ENCODE measurements at places on chromosomes 3 and 15.
A peak's percentile ranks its signal among the peaks of the same experiment; 100 is the strongest.

DNA sequence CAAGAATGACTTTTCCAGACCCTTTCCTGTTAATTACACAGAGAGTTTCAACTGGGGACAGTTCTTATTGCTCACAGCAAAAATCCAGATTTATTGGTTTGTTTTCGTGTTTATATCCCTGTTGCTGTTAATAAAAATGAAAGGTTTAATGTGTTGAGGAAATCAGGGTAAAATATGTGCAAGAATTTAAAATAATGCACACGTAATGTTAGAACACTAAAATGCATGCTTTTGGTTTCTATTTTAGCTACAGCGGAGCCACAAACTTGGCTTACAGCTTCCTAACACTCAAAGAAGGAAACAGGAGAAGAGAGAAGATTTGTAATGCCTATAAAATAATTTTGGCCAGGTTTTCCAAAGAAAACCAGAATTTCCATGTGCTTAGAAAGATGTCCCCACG is 62.7 kb downstream of the CASR start:
- peak; percentile 57 for DNase-seq

DNA sequence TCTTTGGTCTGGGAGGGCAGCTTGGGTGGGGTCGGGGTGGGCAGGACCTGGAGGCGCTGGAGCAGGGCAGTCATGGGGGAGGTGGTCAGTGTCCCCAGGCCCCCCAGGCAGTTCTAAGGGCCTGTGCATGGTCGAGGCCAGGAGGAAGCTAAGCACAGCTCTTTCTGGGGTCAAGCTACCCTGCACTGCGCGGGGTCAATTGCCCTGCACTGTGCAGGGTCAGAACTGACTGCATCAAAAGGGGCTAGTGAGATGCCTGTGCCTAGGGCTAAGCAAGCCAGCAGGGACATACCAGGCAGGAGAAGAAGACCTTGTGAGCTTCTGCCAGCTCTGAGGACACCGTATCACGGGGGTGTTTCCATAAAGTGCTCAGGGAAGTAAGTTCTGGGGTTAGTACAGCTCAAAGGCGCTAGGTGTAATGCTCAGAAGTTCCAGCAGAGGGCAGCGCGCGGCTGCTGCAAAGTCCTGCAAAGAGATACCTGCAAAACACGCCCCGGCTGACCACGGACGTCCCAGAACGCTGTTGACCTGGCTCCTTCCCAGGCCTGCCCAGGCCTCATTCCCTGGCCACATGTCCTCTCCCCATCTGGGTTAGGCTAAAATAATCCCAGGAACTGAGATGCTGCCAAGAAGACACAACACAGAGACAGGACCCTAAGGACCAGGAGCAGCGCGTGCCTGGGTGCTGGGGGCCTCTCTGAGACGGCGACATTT is 18.8 kb upstream of the IQSEC1 start:
- peak; percentile 59 for DNase-seq

GRCh38 chr3:14406336-14406735 is 3.9 kb downstream of the SLC6A6 start:
- no peak for DNase-seq

DNA sequence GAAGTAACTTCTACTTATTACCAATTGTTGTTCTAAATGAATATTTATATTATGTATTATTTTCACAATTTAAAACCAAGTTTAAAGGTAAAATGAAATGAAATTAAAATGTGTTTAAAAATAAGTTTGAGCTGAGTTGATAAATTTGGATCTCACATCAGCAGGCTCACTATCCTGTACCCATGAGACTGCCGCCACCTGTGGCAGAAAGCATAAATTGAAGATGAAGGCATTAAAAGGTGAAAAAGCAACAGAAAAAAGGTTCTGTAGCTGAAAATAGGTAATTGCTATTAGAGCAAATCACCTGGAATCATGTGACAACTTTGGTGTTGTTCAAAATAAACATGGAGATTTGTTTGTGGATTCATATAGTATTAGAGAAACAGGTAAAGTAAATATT is 133.0 kb upstream of the CADM2 start:
- no peak for DNase-seq

GRCh38 chr15:82810061-82810889 is 847 bp downstream of the WHAMM start:
- peak; percentile 75 for DNase-seq

DNA sequence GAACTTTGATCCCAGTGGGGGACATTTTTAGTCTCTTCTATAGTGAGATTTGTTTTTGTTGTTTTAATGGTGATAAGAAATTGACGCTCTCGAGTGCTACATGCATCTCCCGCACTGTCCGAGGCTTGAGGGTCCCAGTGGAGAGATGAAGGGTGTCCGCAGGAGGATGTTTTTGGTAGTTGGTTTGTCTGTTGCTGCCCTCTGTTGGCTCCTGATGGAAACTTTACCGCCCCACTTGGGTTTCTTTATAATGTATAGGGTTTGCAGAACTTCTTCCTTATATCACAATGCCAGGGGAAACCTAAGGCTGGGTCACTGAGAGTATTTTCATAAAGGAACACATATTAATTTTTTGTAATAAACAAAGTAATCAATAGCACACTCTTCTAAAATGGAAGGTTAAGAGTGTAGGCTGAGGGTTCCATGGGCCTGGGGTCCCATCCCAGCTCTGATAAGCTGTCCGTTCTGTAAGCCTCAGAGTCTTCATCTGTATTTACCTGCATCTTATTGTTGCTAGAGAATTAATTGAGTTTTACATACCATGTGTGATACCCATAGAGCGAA is 185.3 kb upstream of the FEZF2 start:
- no peak for DNase-seq

DNA sequence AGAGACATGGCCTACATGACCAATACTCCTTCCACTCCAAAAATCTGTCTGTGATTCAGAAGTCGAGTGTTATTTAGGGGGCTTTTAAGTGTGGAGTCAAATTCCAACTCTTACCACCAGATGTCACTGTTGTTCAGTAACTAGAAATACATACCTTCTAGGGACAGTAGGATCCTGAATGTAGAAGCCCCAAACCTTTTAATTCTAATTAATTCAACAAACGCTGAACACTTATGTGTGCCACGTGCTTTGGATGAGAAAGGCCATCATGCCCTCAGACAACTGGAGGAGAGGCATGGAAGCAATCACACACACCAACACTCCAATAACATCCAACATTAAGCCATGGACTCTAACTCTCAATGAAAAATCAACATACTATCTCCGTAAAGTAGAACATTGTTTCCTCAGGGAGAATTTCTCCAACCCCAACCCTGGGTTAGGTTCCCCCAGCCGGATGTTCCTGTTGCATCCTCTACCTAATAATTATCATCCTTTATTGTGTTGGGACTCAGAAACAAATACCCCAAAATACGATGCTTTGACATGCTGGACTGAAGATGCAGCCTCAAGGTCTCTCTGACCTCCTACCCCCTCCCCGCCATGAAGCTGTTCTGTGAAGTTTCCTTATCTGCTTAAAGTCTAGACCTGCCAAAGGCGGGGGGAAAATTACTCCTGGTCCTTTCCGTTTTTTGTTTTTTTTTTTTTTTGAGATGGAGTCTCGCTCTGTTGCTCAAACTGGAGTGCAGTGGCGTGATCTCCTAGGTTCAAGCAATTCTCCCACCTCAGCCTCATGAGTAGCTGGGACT is 8.0 kb upstream of the CCDC13 start:
- peak; percentile 73 for DNase-seq

DNA sequence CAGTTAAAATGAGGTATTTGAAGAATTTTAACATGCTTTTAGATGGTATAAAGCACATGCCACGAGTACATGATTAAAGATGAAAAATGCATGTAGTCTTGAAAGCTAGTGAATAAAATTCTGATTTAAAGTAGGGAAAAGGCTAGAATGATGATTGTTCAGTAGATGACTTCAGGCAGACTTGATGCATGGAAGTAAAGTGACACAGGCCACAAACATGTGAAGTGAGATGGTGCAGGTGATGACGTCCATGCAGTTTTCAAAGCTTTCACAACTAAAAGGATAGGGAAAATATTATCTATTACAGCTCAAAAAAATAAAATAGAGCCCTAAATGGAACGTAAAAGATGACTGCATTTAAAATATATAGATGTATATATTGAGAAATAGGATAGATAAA is 140.9 kb downstream of the TFG start:
- DNase-seq, result no peak

DNA sequence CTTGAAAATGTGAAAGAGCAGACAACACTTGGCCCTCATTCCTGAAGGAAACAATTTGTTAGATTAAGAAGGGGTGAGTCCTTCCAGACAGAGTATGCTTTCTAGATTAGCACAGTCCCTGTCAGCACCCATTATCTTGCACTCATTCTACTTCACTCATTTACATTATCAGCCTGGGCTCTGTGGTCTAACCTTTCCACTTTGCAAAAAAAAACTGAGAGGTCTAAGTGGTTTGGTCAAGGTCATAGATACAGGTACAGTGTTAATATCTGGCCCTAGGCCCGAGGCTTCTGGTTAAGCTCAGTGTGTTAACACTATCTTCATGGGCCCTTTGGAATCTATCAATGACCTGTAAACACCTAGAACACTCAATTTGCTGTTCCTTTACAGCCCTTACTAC is 123.4 kb upstream of the LRRN1 start:
- no peak for DNase-seq

DNA sequence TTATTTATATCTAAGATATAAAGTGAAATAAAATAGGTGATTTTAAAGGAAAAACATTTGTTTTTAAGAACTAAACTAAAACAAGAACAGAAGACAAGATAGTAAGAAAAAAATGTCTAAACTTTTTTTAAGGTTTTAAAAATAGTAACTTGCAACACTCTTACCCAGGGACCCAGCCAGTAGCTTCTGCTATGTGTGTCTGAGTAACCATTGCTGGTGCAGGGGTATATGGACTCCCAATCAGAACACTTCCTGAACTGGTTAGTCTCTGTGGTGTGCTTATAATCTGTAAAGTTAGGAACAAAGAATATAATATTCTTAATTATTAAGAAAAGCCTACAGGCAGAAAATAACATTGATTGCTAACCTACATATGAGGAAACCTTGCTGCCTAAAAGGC is 118.4 kb downstream of the ATP1B3 start:
- no peak for DNase-seq

DNA sequence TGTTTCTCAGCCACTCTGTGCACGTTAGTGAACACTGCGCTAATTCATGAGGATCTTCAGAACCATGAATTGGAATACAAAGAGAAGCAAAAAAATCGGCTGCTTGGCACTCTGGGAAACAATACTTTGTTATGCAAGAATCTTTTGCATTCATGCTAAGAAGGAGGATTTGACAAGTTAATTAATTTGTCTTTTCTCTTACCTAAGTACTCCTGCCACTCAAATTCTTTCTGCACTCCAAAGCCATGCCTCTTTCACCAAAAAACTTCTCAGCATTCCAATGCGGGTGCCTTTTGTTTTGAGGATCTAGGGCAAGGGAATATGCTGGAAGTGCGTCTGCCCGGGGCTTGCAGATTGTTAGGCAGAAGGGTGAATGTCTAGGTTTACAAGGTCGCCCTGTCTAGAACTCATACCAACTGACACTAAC is 11.3 kb upstream of the KAT2B start:
- no peak for DNase-seq

GRCh38 chr3:140128217-140128616 is 193.2 kb downstream of the CLSTN2 start:
- DNase-seq, result no peak

DNA sequence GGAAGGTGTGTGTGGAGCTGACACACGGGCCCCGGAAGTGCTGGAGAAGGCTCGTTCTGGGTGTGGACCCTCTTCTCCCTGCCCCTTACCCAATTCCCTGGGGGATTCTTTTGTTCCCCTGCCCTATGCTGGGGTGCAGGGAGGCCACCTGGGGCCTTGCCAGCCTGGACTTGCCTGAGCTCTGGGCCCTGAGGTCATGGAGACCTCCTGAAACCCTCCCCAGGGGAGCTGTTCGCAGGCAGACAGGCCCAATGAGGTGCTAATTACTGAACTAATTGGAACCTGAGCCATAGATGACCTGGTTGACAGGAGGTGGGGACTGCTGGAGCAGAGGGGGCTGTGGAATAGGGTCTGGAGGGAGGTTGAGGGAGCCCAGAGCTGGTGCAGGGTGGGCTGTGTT is 9.4 kb upstream of the C15orf39 start:
- no peak for DNase-seq

DNA sequence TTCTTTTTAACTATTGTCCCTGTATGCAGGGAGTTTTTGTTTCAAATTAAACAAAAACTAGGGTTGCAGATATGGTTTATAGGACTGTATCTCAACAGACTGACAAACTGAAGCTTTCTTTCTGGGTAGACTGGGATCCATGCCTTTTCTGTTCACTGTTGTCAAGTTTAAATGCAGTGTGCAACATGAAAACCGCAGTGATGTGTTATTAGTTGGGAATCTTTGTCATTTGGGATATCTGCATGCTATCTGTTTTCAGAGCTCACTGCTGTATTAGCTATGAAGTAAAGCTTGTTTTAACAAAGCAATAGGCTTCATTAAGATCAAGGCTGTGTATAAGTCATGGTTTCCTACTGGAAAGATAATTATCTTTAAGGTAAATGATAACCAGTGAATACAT is 21.4 kb upstream of the MCF2L2 start:
- DNase-seq, result peak; percentile 16

- peak; percentile 43 for DNase-seq
These were observed 121.9 kb upstream of the ARHGEF3 start for GRCh38 chr3:56923526-56924224.

DNA sequence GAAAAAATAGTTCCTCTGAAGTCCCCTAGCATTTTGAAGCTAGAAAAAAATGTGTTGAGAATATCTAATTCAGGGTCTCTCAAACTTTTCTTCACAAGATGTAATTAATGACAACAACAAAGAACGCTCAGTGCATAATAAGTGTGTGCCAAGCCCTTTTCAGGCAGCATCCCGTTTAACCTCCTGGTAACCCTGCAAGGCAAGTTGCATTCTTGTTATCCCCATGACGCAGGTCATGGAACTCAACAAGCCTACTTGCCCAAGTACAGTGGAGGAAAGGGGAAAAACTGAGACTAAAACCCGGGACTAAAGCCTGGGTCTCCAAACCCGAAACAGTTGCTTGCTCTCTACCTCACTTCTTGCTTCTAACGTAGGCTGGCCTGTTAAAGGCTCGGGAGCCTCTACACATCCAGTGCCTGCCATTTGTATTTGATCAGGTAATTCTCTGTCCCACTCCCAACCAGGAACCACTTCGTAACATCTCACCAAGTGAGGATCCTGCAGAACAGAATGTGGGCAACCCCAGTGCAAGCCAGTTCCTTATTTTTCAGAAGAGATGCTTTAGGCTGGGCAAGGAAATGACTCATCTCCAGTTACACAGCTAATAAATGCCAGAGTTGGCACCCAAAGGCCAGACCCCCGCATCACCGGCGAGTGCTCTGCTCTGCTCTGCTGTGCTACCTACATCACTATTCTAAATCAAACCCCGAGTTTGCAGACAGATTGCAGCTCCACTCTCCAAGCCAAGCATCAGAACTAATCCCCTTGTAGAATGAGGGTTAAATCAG is 28.3 kb downstream of the LMCD1 start:
- DNase-seq, result peak; percentile 67

DNA sequence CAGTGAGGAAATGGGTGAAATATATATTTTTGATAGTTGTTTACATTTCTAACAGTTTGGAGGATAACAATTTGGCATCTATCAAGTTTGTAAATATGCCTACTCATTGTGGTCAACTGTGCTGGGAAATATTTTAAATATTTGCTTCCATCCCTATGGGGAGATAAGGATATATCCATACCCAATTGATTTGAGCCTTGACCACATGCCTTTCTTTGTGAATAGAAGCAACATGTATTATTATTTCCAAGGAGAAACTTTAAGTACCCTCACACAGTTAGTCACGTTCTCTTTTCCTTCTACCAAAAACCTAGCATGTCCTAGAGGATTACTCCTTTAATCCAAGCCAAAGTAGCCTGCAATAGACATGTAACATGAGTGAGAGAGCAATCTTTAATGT is 245.4 kb upstream of the CBLB start:
- DNase-seq, result peak; percentile 78

- no peak for DNase-seq
These were observed 93.4 kb downstream of the THRB start for GRCh38 chr3:24401090-24401810.

Data from amniotic epithelial cell (primary cell).